Sigmoid colon (tissue), 7 donors: ENCODE measurements at places on chromosomes 12 and 14.

DNA sequence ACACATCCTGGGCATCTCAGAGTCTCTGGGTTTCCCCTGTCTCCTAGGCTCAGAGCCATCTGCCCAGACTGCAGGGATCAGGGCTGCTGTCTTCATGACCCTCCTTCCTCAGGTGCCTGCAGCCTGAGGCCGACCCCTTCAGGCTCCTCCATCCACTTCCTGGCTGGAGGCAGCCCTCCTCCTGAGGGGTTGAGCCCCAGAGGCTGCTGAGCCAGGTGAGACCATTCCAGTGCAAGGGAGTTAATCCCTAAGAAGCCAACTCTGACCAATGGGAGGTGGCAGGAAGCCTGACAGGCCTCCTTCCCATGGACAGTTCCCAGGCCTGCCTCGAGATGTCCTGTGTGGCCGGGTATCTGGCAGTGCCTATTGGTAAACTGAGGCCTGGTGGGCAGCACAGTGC lies 8.4 kb upstream of the PPP4R4 start:
- no peak for DNase-seq

- DNase-seq = no peak
Observed at GRCh38 chr14:31410048-31410650, 10.2 kb downstream of the HEATR5A start.

DNA sequence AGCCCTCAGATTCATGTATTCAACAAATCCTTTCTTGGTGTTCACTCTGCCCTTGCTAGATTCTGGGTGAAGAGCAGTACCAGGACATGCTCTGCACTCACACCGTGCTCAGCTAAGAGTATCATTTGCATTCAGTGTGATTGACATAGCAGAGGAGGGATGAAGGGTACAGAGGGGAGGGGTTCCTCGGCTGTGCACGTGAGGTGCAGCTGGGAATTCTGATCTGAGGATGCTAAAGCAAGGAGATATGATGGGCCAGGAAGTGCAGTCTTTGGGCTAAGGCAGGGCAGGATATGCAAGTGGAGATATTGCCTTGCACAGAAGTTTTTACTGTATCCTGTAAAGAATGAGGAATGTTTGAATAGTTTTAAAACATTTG lies 108.6 kb downstream of the FGD4 start:
- DNase-seq = no peak

GRCh38 chr12:6758506-6759095 lies 5.7 kb upstream of the MLF2 start:
- DNase-seq = no peak

DNA sequence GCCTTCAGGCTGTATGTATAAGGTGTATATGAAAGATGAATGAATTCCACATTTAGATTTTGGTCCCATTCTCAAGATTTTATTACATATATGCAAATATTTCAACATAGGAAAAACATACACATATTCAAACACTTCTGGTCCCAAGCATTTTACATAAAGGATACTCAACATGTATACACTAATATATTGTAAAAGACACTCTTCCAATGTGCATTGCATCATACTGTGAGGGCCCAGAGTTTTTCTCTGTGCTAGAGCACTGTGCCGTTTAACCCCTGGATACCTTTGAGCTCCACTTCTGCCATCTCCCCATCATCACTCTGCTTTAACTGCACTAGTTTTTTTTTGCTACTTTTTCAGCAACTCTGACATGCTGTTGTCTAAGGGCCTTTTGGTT lies 48.1 kb downstream of the ZDHHC17 start:
- DNase-seq = no peak
